ENCODE measurements at places on chromosomes 2 and 18.

GRCh38 chr2:3422161-3422779 lies 42.8 kb downstream of the TRAPPC12 start:
- no peak for DNase-seq

DNA sequence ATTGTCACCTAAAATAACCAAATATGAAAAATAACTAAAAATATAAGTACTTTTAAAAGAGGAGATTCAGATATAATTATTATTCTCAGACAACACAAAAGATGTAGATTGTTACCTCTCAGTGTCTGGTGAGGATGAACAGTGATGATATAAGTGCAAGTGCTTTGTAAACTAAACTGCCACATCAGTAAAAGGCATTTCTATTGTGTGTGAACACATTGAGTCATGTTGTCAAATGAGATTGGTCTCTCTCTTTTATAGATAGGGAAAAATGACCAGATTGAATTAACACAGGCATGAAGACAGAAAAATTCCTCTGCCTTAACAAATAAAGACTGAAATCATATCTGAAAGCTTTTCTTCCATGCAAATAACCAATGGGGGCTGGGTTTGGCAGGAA lies 182.4 kb upstream of the TMEFF2 start:
- DNase-seq: no peak

GRCh38 chr2:11357428-11357972 lies 13.1 kb upstream of the ROCK2 start:
- no peak for DNase-seq

GRCh38 chr2:136131961-136132824 lies 14.2 kb upstream of the CXCR4 start:
- DNase-seq: no peak

- DNase-seq: no peak
These were observed 362.2 kb upstream of the SLC14A2 start for GRCh38 chr18:45253056-45253565.

DNA sequence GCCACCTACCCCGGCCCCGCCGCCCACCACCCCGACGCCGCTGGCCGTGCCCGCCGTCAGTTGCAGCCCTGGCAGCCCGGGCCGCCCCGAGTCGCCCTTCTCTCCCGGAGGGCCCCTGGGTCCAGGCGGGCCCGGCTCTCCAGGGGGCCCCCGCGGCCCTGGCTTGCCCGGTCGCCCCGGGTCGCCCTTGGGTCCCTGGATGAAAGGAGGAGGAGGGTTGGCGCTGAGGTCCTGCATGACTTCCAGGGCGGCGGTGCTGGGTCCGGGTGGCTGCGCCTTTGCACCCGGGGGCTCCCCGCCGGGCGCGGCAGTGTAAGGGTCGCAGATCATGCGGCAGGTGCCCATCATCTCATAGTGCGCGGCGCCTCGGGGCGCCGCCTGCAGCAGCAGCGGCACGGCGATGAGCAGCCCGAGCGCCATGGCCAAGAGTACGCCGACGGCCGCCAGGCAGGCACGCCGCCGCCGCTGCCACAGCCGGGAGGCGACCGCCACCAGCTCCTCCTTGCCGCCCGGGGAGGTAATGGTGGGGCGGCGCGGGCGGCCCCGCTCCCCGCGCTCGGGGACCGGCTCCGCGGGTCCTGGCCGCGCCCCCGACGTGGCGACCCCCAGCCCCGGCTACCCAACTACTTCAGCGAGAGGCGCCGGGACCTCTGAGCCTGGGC lies 570 bp downstream of the C1QL2 start:
- no peak for DNase-seq

DNA sequence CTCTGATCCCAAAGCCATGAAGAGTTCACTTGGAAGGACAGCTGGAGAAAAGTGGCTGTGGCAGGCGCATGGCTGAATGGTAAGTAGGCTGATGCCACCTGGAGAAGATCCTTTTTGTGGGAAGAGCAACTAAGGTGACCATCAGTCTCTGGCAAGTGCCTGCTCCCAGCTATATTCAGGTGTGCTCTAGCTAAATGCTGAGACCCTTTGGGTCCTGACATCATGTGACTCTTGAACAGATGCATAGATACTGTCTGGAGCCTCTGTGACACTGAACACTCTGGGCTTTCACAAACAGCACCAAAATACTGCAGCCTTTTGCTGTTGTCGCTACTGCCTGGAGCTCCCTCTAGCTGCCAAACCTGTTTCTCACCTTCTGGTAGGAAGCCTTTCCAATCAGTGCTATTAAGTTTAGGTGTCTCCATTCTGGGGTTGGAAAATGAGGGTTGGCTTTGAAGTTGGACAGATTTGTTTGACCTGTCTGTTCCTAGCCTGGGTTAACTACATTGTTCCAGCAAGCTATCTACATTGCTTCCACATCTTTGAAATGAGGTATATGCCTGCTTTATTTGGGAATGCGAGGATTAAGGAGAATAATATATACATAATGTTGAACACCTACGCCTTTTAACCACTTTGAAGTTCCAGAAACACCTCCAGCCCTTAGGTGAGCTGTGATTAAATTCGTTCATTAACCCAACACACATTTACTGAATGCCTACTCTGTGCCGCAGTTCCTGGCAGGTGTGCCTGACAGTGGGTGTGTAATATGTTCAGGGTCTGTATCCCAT lies 3.1 kb downstream of the EGR4 start:
- peak; percentile 40 for DNase-seq

GRCh38 chr2:85594715-85595300 lies 737 bp upstream of the RNF181 start:
- DNase-seq: peak; percentile 71

DNA sequence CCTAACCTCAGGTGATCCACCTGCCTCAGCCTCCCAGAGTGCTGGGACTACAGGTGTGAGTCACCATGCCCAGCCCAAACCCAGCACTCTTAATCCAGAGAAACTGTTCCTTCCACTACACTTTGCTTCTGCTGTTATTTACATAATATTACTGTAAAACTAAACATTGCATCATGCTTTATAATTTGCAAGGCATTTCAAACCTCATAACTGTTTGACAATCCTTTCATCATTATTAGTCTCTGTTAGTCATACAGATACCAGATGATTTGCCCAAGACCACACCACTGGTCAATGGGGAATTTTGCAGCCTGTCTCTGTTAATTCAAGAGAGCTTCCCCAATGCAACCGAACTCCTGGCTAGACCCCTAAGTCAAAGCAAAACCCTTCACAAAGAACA lies 338.3 kb downstream of the ALK start:
- no peak for DNase-seq

DNA sequence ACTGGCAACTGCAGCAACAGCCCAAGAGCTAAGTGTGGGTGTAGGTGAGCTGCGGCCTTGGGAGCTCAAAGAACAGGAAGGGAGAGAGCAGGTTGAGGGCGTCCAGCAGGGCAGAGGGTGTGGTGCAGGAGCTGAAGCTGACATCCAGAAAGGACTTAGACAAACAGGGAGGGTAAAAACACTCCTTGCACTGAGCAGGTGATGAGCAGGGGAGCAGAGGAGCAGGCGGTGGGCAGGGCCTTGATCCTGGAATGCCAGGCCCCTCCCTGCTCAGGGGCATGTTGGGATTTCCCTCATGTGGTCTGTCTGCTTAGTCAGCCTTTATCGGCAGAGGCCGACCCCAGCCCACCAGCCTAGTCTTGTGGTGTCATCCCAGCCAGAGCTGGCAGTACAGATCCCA lies 63.6 kb downstream of the VSNL1 start:
- no peak for DNase-seq

DNA sequence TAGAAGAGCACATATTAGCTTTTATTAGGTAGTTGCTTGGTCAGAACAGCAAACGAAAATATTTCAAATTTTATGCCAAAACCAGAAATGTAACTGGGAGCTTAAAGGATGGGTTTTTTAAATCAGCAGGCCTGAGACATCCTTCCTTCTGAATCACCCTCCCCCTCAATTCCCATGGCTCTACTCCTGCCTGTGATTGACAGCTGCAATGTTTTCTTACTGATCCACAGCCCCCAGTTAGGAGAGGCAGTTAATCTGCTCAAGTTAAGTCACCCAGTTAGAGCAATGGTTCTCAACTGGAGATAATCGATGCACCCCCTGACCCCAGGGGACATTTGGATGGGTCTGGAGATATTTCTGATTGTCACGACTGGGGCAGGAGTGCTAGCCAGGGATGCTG lies 24.9 kb downstream of the KCTD18 start:
- no peak for DNase-seq

DNA sequence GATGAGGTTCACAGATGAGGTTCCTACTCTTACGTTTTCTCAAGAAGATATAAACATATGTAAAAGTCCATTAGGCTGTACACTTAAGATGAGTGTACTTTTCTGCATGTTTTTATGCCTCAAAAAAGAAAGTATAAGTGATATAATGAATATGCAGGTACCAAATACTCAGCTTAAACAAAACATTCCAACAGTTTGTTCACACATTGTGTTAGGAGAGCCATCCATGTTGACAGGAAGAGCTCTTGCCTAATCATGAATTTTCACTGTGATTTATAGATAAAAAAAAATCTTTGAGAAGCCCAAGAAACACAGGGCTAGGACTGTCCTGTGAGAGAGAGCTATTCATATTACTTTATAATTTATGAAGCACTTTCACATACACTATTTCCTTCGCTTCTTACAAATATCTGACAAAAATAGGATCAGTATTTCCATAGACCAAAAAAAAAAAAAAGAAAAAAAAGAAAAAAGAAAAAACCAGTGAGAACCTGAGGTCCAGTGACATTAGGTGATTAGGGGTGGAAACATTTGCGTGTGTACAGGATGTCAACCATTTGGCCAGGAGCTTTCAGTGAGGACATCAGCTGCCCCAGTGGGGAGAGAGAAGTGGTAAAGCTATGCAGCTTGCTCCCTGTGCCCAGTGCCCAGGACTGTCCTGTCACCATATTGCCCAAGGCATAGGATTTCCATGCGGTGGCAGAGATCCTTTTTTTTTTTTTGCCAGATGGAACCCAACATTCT lies 38.7 kb downstream of the BUB1 start:
- DNase-seq: no peak

GRCh38 chr2:98122524-98122923 lies 35.6 kb downstream of the VWA3B start:
- no peak for DNase-seq

All from midbrain (tissue), 1 donor.